Neural progenitor cell (in vitro differentiated cells): ENCODE measurements at places on chromosomes 11 and 22. TPM values are rescaled to one million over a fixed set of nuclear protein-coding genes. Genes with fewer than 3 reads are reported as not detected.

- H3K27me3 ChIP-seq, result no peaks in the 10 kb centered on the region
- no peak overlapping the region for H3K4me3 ChIP-seq
- H3K4me1 ChIP-seq, result peaks cover 16% of the 10 kb centered on the region
- no peak overlapping the region for H3K27ac ChIP-seq
- DNase-seq, result no peak
These were observed 53.4 kb upstream of the SESN3 start for GRCh38 chr11:95284057-95285052.

- H3K27me3 ChIP-seq, result no peaks in the 10 kb centered on the region
- no peak overlapping the region for H3K27ac ChIP-seq
- no peak for DNase-seq
- H3K4me3 ChIP-seq, result no peak overlapping the region
- H3K36me3 ChIP-seq, result no peaks in the 10 kb centered on the region
These were observed 16.7 kb downstream of the MMP7 start for GRCh38 chr11:102513869-102514268.

DNA sequence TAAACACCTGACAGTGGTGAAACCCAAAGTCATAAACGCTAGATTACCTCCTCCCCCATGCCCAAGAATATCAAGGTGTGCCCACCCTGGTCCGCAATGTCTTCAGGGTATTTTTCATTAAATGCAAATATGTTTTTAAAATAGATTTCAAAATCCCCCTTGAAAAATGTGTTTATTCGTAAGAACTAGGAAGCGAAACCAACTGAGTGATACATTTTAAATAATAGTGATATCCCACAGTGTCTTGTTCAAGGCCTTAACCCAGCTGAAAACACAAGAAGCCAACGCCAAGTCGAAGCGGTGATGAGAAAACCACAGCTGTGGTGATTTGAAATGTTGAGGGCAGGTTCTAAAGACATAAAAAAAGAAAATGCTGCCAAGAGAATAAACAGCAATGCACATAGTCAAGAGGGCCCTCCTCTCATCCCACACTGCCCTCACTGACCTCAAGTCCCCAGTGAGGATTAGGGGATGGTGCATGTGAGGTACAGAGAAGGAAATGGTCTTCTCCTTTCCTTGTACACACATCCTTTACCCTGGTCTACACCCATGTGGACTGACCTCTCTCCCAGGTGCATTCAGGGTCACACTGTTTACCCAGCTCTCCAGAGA is 25.5 kb downstream of the KCNJ1 start:
- no peaks in the 10 kb centered on the region for H3K36me3 ChIP-seq
- H3K4me3 ChIP-seq, result no peak overlapping the region
- no peaks in the 10 kb centered on the region for H3K27me3 ChIP-seq
- H3K4me1 ChIP-seq, result no peaks in the 10 kb centered on the region

MPZL2 gene
- 1.9 and 2.3 TPM in 2 replicates for total RNA-seq
